ENCODE measurements at places on chromosomes 11 and 22. TPM values are rescaled to one million over a fixed set of nuclear protein-coding genes. Genes with fewer than 3 reads are reported as not detected.

SCGB1C1 gene
- not detected for total RNA-seq

TBC1D22A gene
- 26.7 TPM for total RNA-seq

ST13 gene
- 365 TPM for total RNA-seq

OR52H1 gene
- 1.6 TPM for total RNA-seq

MYH9 gene
- total RNA-seq = 346 TPM

UPK3A gene
- 0.87 TPM for total RNA-seq

OR5P2 gene
- 1.7 TPM for total RNA-seq

CABP4 gene
- total RNA-seq = 0.29 TPM
